Cardiac septum (tissue), 1 donor: ENCODE measurements at places on chromosomes 16 and 17. TPM values are rescaled to one million over a fixed set of nuclear protein-coding genes. Genes with fewer than 3 reads are reported as not detected.

DNA sequence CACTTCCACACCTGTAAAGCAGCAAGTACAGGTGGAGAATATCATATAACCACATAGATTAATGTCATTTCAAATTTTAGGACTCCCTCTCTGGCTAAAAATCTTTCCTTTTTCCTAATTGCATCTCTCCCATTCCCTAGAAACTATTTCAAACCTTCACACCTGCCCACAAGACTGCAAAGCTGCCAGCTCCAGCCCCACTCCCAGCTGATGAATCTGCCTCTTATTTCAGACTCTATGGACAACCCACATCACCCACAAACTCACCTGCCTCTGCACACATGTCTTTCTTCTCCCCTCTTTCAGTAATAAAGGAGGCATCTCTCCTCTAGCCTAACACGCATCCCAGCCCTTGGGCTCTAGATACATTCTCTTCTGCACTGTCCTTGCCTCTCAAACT is 315.1 kb downstream of the GRIN2A start:
- no peak for DNase-seq

- no peak for DNase-seq
Measured at GRCh38 chr16:50940275-50940854, 198.5 kb downstream of the CYLD start.

DNA sequence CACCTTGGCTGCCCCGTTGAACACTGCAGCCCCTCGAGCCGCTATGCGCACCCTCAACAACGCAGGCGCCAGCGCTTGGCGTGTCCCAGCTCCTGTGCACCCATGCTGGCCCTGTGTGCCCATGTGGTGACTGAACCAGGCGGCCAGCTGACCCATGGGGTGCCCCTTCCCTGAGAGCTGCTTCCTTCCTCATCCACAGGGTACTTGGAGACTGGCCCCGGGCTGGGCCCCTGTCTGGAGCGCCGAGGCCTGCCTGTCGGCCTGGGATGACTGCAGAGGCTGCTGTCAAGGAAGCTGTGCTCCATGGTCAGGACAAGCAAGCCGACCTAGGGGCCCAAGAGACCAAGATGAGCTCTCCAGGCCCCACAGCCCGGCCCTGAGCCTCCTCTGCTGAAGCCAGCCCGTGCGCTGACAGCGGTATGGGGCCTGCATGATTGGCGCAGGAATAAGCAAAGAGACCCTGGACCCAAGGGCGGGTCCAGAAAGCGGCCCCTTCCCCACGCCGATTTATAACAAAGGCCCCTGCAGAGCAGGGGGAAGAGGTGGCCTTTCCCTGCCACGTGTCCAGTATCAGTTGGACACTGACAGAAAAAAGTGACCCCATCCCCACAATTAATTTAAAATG is 21.6 kb upstream of the BAHCC1 start:
- DNase-seq, result no peak

DNA sequence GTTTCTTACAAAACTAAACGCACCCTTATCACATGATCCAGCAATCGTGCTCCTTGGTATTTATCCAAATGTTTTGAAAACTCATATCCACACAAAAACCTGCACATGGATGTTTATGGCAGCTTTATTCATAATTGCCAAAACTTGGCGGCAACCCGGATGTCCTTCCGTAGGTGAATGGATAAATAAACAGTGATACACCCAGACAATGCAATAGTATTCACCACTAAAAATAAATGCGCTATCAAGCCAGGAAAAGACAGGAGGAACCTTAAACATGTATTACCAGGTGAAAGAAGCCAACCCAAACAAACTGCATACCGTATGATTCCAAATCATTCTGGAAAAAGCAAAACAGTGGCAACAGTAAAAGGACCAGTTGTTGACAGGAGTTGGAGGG is 10.0 kb downstream of the SPATA32 start:
- no peak for DNase-seq

- DNase-seq, result peak; percentile 84
Measured at GRCh38 chr17:82592767-82593589, 55.3 kb downstream of the WDR45B start.

GRCh38 chr16:85929259-85929721 is 30.3 kb downstream of the IRF8 start:
- DNase-seq, result no peak

DNA sequence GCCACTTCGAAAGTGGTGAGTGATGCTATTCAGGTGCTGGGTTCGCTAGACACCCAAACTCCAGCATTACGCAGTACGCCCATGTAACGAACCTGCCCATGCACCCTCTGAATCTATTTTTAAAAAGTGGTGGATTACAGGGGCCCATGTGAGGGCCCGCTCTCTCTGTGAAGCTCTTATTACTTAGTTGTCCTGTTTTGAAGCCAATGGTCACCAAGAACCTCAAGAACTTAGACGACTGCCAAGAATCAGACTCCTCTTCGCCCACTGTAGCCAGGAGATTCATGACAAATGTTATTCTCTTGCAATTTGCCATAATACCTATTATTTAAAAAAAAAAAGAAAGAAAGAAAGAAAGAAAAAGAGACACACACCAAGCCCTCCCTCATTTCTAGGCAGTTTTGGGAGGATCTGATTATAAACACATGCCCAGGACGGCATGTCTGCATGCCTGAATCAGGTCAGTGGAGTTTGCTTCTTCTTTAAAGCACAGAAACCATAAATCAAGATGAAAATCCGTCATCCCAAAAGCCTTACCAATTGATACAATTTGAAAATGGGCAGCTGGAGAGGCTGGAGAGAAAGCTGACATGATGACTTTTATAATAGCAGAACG is 108.6 kb downstream of the IRX3 start:
- peak; percentile 26 for DNase-seq

DNA sequence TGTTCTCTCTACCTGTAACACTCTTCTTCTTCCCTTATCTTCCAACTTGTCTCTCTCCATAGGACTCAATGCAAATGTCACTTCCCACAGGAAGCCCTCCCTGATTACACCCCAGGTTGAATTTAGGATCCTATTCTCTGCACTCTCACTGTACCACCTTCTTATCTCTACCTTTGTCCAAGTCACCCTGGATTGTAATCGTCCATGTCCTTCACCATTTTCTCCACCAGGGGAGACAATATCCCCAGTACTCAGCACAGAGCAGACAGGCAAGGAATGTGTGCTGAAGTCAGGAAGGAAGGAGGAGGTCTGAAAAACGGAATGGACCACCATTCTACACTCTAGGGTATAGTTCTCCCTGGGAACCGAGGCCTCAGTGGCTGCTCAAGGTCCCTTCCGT is 14.2 kb downstream of the C16orf82 start:
- DNase-seq, result peak; percentile 19

GRCh38 chr16:14168146-14168545 is 97.0 kb downstream of the MRTFB start:
- DNase-seq, result no peak

DNA sequence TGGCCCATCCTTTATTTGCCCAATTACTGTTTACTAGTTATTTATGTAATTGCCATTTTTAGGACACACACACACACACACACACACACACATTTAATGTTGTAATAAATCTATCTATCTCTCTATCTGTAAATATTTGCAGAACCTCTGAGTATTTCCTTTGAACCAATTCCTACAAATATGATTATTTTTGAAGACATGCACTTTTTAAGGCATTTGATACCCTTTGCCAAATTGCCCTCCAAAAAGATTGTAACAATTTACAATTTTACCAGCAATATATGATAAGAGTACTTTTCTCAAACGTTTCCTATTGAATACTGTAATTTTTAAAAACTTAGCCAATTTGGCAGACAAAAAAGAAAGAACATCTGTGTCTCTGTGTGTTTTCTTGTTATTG is 143.8 kb upstream of the FOXF1 start:
- no peak for DNase-seq

DNA sequence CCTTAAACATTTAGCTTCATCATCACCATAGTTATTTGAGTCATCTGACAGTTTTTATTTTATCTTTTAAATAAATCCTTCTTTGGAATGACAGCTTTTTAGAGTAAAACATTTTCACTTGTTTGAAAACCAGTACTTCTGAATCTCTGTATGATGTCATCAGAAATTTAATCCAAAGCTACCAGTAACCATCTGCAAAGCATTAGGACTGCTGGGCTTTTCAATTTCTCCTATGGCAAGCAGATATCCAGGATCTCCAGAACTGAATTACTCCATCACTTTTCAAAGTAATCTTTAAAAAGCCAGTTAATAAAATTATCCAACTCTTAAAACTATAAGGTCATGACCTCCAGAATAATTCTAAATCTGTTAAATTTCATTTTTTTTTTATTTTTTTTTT is 51.5 kb downstream of the CHCT1 start:
- DNase-seq, result no peak

- no peak for DNase-seq
Measured at GRCh38 chr16:76114681-76115080, 162.5 kb upstream of the CNTNAP4 start.

DNA sequence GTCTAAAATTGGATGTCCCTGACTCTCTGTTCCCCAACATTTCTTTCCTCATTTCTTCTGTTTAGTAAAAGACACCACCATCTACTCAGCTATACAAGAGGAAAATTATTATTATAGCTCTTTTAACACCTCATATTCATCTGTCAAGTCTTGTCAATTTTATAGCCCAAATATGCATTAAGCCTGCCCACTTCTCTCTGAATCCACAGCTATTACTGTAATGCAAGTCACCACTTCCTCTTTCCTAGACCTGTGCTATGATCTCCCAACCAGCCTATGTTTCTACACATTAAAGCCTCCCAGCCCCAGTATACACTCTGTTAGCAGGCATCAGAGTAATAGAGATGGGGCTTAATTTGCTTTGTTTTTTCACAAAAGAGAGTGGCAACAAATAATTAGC is 252.9 kb downstream of the GRIN2A start:
- no peak for DNase-seq

- no peak for DNase-seq
Measured at GRCh38 chr17:79740413-79740812, 9.7 kb downstream of the ENPP7 start.

GRCh38 chr16:30748634-30749445 is 615 bp downstream of the PHKG2 start:
- DNase-seq, result peak; percentile 76

- no peak for DNase-seq
Measured at GRCh38 chr17:15958484-15958854, 13.5 kb downstream of the ADORA2B start.

DNA sequence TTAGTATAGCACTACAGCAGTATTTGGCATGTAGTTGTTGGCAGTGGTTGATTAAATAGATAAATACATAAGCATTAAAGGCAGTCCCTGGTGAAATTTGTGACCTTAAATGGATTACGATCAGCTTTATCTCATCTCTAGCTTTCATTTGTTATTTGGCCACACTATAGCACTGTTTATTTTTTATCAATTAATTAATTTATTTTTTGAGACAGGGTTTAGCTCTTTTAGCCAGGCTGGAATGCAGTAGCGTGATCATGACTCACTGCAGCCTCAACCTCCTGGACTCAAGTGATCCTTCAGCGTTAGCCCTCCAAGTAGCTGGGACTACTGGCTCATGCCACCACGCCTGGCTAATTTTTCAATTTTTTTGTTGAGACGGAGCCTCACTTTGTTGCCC is 18.7 kb upstream of the ARHGAP17 start:
- no peak for DNase-seq

DNA sequence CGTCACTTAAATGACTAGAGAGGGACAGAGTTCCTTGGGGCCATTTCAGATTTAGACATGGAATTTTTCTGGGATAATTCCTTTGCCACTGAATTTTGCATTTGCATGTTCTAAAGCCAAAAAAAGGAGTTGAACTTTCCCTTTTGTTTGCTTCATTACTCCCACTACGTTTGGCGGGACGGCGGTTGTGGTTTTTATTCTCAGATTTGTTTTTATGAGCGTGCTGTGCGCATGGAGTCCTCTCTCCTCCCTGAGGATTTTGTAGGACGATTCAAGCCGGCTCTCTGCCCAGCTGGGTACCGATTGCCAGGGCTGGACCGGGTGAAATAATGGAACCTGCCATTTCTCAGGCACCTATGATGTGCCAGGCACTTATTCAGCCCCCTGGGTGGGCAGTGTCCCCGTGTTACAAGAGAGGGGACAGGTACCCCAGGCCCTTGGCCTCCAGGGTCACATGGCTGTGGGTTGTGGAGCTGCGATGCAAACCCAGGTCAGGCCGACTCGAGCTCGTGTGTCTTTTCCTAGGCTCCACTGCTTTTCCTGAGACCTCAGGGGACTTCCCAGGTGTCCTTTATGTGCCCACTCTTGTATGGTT is 18.8 kb downstream of the CMIP start:
- no peak for DNase-seq

CTF1 gene
- 17.7 TPM for total RNA-seq

CAVIN1 gene
- total RNA-seq, result 358 TPM

MYH10 gene
- 45.6 TPM for total RNA-seq

KRT33A gene
- total RNA-seq, result not detected

BCL6B gene
- total RNA-seq, result 8.8 TPM

KRT23 gene
- 0.13 TPM for total RNA-seq

ADAP2 gene
- 6.8 TPM for total RNA-seq

CRISPLD2 gene
- total RNA-seq, result 16.3 TPM
